Renal cortex interstitium (tissue), 15 donors: ENCODE measurements at places on chromosomes 11 and 22.

- DNase-seq = no peak
These were observed 632.0 kb upstream of the KIRREL3 start for GRCh38 chr11:127632546-127632945.

GRCh38 chr11:74175920-74176319 lies 4.8 kb downstream of the PPME1 start:
- DNase-seq = no peak

GRCh38 chr11:76524461-76524860 lies 79.6 kb downstream of the EMSY start:
- no peak for DNase-seq

DNA sequence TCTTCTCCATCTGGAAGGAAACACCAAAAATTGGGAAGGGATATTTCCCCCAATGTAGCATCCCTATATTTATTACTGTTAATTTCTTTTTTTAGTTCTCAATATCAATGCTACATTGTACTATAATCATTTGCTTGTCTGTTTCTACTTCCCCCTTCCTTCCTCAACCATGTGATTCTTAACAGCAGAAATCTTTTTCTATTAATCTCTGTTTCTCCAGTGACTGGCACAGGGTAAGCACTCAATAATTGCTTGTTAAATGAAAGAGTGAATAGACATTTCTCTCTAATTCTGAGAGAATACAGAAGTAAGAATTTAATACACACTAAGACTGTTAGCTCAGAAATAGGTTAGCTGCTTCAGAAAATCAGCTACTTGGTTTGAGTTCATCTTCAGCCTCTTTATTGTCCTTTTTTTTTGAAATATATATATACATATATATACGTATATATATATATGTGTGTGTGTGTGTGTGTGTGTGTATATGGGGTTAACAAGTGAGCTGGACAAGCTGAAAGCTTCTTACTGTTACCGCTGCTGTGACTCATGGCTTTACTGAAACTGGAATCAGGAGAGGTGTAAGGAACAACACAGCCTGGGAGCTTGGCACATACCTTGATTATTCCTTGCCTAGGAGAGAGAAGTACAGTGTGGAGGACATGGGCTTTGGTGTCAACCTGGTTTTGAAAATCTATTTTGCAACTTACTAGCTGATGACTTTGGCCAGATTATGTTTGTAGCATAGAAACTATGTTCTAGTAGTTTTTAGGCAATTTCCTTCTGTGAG lies 26.2 kb upstream of the PDE3B start:
- no peak for DNase-seq

GRCh38 chr11:26225646-26226045 lies 106.3 kb upstream of the ANO3 start:
- no peak for DNase-seq

DNA sequence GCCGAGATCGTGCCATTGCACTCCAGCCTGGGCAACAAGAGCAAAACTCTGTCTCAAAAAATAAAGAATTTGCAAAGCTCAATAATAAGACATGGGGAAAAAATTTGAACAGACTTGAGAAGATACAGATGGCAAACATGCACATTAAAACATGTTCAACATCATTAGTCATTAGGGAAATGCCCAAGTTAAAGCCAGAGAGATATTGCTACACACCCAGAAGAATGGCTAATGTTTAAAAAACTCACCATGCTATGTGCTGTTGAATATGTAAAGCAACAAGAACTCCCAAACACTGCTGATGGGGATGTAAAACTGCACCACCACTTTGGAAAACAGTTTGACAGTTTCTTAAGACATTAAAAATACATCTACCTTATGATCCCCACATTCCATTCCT lies 12.6 kb downstream of the LRRC75B start:
- DNase-seq = no peak

GRCh38 chr11:64764040-64764611 lies 4.4 kb upstream of the PYGM start:
- DNase-seq = no peak

DNA sequence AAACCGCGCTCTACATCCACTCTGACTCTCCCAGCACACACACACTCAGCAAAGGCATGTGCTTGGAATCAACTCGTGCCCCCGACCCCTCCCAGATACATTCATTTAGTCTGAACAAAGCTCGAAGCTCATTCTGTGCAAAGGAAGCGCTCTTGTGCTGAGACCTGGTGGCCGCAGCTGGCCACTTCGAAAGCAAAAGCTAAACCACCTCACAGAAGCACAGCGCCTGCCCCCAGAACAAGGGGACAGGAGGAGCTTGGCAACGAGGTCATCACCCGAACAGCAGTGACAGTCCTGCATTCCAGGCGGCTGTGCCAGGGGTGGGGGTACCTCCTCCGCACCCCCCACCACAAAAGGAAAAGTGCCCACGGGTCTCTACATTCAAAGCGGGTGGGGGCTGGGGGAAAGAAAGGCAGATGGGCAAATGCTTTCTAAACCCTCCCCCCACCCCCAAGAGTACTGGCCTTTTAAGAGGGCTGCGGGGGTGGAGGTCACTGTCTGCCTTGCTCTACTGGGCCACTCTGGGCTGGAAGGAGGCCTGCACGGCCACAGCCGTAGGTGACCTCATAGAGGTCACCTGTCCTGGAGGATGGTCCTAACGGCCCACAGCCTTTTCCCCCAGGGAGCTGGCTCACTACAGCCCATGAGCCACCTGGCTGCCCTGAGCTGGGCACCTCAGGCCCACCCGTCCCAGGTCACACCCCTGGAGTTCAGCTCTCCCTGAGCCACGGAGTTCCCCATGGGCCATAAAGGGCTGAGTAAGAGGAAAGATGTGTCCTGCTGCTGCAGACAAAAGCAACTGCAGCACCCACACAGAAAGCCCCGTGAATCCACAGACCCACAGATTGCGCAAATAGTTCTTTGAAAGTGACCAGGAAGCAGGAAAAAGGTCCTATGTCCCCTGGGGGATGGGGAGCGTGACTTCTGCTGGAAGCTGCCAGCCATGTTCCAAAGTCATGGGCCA lies 21.3 kb downstream of the CBX7 start:
- no peak for DNase-seq

- DNase-seq = no peak
These were observed 892 bp downstream of the GDPD5 start for GRCh38 chr11:75524665-75525432.

DNA sequence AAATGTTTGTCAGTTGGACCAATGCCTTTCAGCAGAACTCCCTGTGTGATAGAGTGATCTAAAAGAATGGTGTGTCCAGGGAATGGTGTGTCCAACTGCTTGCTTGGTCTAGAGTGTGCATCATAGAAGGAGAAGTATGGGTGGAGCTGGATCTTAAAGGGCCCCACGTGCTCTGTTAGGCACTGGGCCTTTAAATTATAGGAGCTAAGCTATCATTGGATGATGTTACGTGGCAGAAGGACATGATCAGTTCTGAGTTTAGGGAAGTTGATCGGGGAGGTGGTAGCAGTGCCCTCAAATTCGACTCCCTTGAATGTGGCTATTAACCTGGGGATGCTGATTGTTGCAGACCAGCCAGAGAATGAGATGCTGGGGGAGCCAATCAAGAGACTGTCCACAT lies 16.4 kb downstream of the STX3 start:
- DNase-seq = no peak

DNA sequence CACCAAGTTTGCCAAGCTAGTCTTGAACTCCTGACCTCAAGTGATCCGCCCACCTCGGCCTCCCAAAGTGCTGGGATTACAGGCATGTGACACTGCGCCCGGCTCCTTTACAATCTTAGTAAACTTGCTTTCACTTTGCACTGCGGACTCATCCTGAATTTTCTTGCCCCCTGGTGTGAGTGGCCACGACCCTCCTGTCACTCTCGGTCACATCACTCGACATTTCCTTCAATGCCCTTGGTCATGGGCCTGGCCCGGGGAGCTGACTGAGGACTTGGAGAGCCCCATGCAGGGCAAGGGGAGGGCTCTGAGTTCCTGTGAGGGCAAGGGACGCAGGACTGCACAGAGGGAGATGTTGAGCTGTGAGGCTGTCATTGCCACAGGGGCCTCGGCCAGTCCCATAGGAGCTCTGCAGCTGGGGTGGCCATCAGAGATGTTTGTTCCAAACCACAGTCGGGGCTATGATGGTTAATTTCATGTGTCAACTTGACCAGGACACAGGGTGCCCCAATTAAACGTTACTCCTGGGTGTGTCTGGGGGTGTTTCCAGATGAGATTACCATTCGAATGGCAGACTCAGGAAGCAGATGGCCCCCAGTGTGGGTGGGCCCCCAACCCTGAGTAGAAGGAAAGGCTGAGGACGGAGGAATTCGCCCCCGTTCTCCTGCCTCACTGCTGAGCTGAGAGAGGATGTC lies 21.2 kb downstream of the A4GALT start:
- no peak for DNase-seq

- no peak for DNase-seq
These were observed 30.7 kb downstream of the KRTAP5-5 start for GRCh38 chr11:1660111-1660867.

DNA sequence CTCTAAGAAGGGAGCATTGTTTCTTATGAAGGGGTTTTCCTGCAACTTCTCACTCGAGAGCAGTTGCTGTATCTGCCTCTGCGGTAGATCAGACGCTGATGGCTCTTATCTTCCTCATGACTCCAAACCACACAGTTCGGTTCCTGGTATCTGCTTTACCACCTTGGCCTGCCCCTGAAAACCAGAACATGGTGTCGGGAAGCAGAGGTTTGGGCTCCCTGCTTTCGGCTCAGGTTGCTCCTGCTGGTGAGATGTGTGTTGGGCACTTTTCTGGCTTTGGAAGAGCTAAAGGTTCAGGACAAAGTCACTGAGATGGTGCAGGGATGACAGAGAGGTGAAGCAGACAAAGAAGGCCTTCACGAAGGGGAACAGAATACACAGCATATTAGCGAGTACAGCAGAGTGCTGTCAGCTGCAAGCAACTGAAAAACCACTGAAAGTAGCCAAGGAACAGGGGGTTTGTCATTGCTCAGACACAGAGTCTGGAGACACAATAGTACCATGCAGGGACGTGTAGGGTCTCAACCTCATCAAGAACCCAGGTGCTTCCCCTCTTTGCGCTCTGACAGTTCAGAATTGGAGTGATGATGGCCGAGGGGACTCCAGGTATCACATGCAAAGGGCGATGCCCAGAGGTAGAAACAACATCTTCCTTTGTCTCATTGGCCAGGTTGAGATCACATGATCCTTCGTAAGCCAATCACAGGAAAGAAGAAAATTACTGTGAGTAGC lies 11.9 kb upstream of the CSF2RB start:
- no peak for DNase-seq

- no peak for DNase-seq
These were observed 585.7 kb downstream of the INSC start for GRCh38 chr11:15700456-15700855.

DNA sequence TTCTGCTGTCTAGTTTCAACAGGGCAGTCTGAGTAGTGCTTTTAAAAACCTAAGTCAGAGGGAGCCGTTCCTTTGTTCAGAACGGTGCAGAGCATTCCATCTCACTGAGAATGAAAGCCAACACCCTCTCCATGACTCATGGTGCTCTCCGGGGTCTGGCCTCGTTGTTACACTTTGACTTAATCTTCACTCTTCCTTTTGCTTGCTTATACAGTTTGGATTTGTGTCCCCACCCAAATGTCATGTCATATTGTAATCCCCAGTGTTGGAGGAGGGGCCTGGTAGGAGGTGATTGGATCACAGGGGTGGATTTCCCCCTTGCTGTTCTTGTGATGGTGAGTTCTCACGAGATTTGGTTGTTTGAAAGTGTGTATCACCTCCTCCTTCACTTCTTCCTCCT lies 292.2 kb downstream of the ST3GAL4 start:
- no peak for DNase-seq

DNA sequence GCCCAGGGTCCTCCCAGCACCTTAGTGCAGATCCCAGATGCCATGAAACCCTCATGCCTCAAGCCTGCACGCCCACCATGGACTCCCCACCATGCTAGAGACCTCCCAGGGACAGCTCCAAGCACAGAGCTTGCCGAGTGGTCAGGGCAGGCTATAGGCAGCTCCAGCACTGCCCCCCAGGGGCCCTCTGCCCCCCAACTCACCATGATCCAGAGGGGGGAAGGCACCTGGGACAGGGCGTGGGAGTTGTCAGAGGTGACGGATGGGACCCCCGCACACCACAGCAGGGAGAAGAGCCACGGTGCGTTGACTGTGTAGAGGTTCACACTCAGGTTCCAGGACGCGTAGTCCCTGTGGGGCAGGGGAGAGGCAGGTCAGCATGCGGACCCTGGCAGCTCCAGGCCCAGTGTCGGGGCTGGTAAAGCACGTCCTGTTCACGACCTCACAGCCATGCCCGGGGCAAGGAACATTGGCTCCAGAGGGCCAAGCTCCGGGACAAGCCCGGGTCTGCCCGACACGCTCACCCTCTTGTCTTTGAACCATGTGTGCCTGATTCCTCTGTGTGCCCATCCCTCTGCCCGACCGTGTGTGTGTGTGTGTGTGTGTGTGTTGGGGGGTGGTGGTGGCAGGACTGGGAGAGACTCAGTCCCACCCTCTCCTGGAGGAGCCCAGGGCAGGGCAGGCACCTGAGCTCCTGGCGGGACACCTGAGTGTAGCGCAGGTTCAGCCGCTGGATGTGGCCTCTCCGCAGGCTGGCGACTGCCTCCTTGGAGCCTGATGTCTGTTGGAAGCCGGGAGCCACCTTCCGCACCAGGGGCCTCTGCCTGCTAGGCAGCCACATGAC lies 8.2 kb upstream of the KLHL35 start:
- no peak for DNase-seq

DNA sequence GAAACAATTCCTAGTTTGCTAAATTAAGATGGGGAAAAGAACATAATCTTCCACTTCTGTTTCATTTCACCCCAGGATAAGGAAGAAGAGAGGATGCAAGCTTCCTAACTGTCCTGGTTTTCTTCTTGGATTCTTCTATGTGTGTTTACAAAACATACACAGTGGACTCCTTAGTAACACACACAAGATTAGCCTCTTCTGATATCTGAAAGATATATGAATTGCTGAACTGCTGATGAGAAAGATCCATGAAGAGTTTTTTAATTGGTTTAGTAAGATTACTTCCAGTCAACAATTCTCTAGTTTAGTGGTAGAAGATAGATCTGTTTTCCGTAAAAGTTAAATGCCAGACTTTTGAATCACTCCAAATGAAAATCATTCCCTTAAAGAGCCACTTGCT lies 86.8 kb downstream of the WT1 start:
- DNase-seq = no peak

GRCh38 chr11:106186630-106187029 lies 109.2 kb downstream of the AASDHPPT start:
- DNase-seq = no peak

GRCh38 chr22:23401111-23401909 lies 178.8 kb downstream of the IGLL1 start:
- DNase-seq = no peak

DNA sequence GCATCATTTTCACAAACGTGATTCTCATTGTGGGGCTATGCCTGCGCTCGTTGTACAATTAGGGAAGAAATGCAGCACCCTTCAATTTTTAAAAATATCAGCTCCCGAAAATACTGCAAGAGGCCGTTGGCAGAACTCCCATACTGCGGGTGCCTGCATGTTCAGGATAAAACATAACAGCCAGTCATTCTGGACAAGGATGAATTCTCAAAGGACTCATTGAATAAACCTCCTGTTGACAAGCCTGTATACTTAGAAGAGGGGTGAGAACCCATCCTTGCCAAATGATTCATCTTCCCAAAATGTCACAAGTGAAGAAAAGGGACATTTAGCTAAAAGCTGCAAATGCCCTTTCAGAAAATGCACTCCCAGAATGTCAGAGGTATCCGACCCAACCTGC lies 141.9 kb downstream of the CSNK2A3 start:
- no peak for DNase-seq
